ENCODE measurements at places on chromosomes 5 and 9. TPM values are rescaled to one million over a fixed set of nuclear protein-coding genes. Genes with fewer than 3 reads are reported as not detected.

Gene CPEB4
- total RNA-seq = 59.1 TPM

Gene CDKN2A
- 1.2 TPM for total RNA-seq

Gene SLC22A4
- 2.2 TPM for total RNA-seq

Gene PFN3
- total RNA-seq = not detected

Gene IZUMO3
- total RNA-seq = not detected

Gene FGF18
- total RNA-seq = 0.10 TPM

Gene CCT5
- 48.6 TPM for total RNA-seq

Gene IL9
- total RNA-seq = not detected

Gene GABRA6
- total RNA-seq = not detected

Gene RNF183
- total RNA-seq = not detected

Gene ELL2
- total RNA-seq = 91.1 TPM

Gene MARCOL
- total RNA-seq = not detected

Gene FLT4
- total RNA-seq = 1.3 TPM
